ENCODE measurements at places on chromosomes 3 and 15.

DNA sequence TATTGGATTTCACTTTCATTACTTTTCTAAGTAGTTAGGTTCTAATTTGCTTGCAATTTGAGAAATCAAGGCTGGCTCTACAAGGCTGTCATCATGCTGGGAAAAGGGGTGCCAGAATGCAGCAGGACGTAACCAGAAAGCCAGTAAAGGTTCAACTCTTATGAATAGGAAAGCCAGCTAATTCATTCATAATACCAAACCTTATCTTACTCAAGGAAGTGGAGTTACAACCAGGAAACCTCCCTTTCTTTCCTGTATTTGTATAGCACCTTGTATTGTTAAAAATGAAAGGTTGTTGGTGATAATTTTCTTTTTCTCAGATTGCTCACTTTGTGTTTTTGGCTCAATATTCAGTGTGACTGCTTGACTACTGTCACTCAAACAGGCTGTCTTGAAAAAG, 109.4 kb downstream of the FILIP1L start:
- no peak for DNase-seq

DNA sequence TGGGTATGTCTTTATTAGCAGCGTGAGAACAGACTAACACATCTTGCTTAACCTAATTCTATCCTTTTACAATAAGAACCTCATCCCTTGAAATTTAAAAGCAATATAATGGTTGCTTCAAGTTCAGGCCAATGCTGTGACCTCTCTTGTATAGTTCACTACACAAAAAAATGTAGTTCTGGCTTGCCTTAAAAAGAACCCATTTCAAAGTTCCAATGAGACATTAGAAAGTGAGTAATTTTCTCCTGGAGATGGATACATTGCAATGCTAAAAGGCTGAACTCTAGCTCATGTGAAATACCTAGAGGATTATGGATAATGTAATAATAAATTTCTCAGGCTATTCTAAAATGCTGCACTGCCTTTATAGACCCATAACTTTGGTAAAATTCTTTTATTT, 47.8 kb downstream of the ATP13A4 start:
- DNase-seq, result no peak

DNA sequence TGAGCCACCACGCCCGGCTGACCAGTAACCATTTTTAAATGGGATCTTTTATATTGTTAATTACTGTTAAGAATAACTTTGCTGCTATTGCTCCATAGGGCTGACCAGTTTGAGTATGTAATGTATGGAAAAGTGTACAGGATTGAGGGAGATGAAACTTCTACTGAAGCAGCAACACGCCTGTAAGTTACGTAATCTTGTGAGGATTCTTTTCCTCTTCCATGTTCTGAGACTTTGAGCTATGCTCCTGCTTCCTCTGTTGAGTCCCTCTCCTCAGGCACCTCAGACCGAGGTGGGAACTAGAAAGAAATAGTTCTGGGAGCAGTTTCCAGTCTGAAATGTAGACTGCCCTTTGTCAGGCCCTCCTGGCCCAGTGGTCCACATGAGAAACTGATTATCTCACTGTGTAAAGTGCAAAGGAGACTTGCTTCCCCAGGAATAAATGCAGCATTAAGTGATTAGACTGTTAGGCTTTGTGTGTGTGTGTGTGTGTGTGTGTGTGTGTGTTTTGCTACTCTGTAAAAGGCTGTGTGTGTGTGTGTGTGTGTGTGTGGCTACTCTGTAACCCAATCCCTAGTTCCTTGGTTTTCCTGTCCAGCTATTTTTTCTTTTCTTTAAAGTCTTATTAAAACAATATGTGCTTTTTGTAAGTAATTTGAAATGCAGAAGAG, 5.2 kb downstream of the POLR2H start:
- DNase-seq, result no peak

GRCh38 chr3:154137036-154137435, 15.8 kb downstream of the ARHGEF26 start:
- DNase-seq, result no peak

- no peak for DNase-seq
These were observed 25.9 kb downstream of the TRIM71 start for GRCh38 chr3:32843510-32844321.

DNA sequence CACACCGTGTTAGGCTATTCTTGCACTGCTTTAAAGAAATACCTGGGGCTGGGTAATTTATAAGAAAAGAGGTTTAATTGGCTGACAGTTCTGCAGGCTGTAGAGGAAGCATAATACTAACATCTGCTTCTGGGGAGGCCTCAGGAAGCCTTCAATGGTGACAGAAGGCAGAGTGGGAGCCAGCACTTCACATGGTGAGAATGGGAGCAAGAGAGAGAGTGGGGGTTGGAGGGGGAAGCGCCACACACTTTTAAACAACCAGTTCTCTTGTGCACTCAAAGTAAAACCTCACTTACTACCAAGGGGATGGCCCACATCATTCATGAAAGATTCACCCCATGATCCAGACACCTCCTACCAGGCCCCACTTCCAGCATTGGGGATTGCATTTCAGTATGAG, 181.1 kb downstream of the APBA2 start:
- no peak for DNase-seq

- no peak for DNase-seq
These were observed 536 bp downstream of the SNAPC5 start for GRCh38 chr15:66496951-66497501.

- DNase-seq, result peak; percentile 3
These were observed 363.3 kb downstream of the ULK4 start for GRCh38 chr3:41598402-41599126.

- DNase-seq, result no peak
These were observed 20.0 kb downstream of the ABTB1 start for GRCh38 chr3:127692501-127693335.

DNA sequence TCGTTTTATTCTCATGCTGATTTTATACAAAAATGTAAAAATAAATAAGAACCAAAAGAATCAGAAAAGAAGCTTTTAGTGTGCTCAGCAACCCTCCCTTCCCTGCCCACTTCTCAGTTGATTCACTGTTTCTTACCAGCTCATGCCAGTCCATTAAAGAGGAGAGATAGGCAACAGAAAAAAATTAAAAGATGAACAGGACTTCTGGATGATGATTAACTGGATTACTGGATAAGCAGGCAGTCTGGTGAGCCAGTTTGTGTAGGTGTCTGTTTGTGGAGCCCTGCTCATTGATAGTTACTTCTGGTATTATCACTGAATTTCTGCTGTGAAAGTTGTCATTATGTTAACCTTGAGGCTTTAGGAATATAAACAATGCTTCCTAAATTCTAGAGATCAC, 15.1 kb upstream of the GPR171 start:
- no peak for DNase-seq

DNA sequence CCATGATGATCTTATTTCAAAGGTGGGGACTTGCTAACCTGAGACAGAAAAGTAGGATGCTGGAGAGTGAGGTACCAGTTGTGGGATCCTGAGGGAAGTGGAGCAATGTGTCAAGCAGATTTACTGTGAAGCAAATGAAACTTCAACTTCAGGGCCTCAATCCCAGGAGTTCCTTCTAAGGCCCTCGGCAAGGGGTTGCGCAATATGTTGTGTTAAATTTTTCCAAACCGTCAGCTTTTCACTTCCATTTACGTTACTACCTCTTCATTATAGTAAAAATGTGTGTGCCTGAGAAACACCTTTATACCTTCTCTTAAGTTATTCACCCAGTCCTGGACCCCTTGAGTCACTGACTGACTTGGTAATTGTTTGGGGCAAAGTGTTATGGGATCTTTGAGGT, 42.5 kb upstream of the KCNH8 start:
- DNase-seq, result no peak

- DNase-seq, result no peak
These were observed 195.6 kb downstream of the FAM43A start for GRCh38 chr3:194880940-194881925.

DNA sequence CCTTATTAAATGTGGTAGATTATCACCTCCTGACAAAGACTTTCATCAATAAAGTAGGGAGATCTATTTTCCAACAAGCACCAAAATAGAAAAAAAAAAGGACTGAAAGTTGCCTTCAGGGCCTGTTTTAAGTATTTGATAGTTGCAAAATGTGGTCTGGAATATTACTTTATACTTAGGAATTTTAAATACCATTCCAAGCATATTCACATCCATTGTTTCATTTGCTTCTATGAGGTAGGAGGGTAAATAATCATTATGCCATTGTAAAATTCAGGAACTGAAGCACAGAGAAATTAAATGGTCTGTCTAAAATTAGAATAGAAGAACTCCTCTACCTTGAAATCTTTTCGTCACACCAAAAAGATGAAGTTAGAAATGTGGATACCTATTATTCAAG, 110.0 kb downstream of the TMCC1 start:
- DNase-seq, result no peak

DNA sequence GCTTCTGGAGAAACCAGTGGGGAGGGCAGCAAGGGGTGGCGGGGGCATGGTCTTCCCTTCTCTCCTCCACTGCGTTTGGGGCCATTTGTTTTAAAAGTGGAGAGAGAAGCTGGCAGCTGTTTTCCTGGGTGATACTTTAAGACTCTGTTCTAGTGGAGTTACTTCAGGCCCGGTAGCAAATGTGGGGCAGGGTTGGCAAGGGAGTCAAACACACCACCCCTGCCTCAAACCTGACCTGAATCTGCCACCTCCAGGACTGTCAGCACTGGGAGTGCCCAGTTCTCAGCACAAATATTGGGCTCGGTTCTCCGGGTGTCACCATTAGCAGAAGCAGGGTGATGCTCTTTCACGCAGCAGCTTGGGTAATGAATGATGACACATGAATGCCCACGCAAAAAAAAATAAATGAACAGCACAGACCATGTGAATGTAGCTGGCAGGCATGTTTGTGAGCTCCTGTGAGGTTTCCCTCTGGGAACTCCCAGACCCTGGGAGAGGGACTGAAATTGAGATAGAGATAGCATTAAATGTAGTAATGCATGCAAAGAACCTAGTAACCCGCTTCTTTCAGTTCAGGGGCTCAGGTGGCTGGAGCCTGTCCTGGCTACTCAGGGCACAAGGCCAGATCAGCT, 424.0 kb downstream of the MCTP2 start:
- DNase-seq, result no peak

- no peak for DNase-seq
These were observed 4.6 kb upstream of the APBA2 start for GRCh38 chr15:28881170-28881569.

DNA sequence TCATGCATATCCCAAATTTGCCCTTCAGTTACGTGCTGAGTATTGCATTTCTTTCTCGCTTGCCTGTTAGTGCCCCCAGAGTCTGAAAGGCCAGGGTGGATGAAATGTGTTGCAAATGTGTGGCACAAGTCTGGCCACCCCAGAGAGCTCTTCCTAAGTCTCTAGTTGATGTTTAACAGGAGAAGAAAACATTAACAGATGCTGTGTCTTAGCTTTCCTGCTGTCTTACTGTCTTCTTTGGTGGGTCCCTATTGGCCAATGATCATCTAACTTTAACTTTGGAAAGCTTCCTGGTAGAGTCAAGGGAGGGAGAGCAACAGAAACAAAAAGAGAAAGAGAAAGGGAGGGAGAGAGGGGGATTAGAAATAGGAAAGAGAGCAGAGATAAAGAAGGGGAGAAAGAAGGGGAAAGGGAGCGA, 76.7 kb upstream of the P3H2 start:
- no peak for DNase-seq

GRCh38 chr15:68152342-68152741, 52.8 kb downstream of the CALML4 start:
- DNase-seq, result no peak

DNA sequence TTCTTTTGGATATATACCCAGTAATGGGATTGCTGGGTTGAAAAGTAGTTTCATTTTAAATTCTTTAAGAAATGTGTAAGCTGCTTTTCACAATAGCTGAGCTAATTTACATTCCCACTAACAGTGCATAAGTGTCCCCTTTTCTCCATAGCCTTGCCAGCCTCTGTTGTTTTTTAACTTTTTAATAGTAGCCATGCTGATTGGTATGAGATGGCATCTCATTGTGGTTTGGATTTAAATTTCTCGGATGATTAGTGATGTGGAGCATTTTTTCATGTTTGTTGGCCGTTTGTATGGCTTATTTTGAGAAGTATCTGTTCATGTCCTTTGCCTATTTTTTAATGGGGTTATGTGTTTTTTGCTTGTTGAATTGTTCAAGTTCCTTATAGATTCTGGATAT, 444.3 kb upstream of the ATP11B start:
- DNase-seq, result no peak

DNA sequence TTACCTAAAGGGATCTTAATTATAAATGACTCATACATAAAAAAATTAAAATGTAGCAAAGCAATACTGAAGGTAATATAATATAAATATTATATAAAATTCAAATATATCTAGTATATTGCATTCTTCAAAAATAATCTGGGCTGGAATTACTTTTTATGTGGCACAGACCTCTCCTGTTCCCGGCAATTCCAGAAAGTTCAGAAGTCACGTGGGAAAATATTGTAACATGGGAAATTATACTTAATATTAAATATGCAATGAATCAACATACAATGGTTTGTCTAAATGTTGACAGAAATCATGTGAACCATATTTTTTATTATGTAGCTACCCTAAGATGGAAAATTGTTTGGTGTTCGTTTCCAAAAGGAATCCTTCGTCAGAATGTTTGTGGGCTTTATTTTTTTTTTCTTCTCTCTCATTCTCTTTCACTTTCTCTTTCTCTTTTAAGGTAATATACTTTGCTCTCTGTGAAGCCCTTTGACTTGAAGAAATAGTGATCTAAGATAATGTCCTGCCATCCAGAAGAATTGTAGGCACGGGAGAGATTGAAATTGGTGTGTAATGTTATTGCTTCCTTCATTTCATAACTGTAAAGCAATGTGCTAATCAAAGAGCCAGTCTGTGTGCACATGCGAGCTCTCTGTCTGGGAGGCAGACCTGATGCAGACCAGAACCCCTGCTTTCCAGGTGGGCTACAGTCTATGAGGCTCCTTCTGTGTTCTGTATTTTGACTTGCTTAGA, 559.4 kb downstream of the NR2F2 start:
- no peak for DNase-seq

- DNase-seq, result no peak
These were observed 240.0 kb downstream of the MBNL1 start for GRCh38 chr3:152508705-152509104.

GRCh38 chr3:18062657-18063025, 320.2 kb upstream of the TBC1D5 start:
- DNase-seq, result no peak

DNA sequence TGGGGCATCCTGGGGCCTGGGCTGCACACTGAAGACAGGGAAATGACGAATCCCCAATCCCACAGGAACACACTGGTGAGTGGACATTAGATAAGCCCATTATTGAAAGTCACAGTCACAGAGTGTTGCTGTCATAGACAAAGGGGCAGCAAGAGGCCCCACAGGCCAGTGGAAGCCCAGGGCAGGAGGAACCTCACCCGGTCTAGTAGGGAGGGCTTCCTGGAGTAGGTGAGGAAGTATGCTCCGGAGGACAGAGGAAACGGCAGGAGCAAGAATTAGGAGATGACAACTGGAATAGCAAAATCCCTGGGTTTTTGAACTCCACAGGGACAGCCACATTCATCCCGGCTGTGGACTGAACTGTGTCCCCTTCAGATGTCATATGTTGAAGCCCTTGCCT, 101.2 kb downstream of the TPRA1 start:
- no peak for DNase-seq

- no peak for DNase-seq
These were observed 22.4 kb upstream of the GOLGA6L10 start for GRCh38 chr15:82371656-82372055.

- no peak for DNase-seq
These were observed 657 bp downstream of the PATL2 start for GRCh38 chr15:44710236-44711095.

- DNase-seq, result no peak
These were observed 54.6 kb downstream of the TRANK1 start for GRCh38 chr3:36890261-36890660.
